Cardiac muscle cell (in vitro differentiated cells and primary cell): ENCODE measurements at places on chromosomes 2 and 18.

GRCh38 chr18:69490813-69491212 is 90.1 kb downstream of the DOK6 start:
- no peak for DNase-seq

DNA sequence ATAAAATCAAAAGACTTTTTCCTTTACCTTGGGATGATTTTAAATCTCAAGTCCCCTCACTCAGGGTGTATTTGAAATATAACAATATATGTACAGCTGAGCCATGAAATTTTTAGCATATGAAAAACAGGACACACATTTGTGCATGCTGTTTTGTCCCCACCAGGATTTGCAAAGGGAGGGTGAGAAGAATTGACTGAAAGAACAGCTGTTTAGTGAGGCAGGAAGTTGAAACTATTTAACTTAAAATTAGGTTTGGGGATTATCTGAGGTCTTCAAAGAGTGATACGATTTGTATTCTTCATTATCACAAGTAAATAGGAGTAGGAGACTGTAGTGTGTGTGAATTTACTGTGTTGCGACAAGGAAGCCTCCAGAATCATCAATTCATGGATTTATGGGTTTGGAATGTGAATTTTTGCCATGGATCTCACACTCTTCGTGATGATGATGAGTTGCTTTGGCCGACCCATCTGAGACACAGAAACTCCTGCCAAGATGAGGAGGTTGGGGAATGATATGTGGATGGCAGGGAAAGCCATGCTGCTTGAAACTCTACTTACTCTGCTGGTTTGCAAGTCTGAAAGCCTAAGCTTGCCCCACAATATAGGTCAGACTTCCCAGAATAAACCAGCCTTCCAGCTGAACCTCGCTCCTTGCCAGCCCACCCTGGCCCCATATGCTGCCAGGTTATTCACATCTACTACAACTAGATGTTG is 31.0 kb upstream of the SPATS2L start:
- DNase-seq = no peak

DNA sequence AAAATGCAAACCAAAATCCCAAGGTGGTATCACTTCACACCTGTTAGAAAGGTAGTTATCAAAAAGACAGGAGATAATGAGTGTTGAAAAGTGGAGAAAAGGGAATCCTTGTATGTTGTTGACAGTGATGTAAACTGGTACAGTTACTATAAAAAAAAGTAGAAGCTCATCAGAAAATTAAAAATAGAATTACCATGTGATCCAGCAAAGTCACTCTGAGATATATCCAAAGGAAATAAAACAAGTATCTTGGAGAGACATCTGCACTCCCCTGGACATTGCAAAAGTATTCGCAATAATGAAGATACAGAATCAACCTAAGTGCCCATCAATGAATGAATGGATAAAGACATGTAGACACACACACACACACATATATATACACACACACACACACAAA is 208.3 kb upstream of the PIEZO2 start:
- no peak for DNase-seq

GRCh38 chr2:54432251-54433015 is 23.7 kb upstream of the SPTBN1 start:
- no peak for DNase-seq

DNA sequence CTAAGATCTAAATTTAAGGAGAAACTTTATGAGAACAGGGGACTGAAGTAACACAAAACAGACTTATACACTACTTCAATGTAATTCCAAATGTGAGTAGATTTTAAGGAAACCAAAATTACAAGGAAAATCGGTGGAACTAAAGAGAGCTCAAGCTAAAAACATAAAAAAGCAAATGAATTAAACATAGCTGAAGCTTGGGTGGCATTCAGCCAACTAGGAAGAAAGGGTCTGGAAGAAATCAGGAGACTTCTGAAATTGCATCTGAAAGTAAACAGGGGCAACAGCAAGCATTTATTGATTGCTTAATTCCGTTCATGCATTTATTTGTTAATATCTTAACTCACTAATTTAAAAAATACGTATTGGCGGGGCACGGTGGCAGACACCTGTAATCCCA is 727.3 kb upstream of the PKDCC start:
- no peak for DNase-seq

DNA sequence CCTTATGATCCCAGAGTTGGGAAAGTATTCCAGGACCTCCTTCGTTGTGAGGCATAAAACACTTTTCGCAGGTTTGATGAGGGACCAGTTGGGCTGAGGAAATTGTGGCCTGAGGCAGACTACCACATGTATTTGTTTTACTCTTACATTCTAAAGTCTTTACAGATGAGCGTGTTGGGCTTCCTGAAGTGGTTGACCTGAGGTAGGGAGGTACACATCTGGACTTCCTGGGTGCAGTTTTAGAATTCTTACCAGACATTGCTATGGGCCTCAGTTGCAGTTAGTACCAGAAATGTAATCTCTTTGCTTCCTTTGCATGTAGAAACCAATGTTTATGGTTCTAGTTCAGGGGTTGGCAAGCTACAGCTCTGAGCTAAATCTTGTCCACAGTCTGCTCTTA is 48.7 kb downstream of the COA5 start:
- no peak for DNase-seq

- no peak for DNase-seq
Observed at GRCh38 chr2:120817136-120817955, 81.7 kb downstream of the GLI2 start.

DNA sequence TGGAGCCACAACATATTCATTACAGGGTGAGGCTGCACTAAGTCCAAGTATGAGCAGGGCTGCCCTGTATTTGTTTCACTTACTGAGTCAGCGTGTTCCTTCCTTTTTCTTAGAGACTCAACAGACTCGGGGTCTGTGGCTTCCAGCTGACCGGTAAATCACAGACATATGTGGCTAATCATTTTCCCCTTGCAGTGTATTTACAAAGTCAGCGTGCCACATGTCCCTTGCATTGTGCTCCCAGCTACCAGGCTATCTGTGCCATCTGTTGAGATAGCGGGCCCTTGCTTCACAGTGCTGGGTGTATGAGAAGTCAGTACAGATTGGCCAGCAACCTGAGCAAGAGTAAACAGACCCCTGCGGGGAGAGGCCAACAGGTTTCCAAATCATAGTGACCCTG is 254.3 kb downstream of the LRRTM1 start:
- no peak for DNase-seq

DNA sequence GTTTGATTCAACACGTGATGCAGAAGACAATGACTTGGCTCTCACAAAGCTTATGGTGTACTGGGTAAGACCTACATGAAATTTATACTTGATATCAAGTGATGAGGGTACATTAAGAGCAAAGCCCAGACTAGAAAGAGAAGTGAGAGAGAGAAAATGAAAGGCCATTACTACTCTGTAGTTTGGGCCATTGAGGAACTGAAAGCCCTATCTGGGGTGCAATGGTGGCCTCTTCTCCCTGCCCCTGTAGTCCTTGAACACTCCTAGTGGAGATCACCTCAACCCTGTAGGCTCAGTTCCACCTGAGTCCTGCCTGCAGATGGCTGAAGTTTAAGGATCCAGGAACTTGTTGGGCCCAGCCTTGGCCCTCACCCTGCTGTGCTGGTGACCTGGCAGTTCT is 569.8 kb upstream of the MEX3C start:
- no peak for DNase-seq

DNA sequence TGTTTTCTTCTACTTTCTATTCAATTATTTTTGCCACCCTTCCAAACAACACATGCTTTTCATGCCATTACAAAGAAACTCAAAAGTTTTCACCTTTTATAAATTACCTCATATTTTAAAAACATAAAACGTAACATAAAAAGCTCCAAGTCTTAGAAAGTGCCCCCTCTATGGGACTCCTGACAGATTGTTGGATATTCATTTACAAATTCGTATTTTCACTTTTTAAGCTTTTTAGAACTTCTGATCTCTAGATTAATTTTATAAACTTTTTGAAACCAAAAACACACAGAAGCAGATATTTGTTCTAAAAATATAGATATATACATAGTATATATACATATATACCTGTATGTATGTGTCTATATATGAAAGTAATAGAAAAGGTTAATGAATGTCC is 1.5 kb downstream of the COL5A2 start:
- peak; percentile 58 for DNase-seq

DNA sequence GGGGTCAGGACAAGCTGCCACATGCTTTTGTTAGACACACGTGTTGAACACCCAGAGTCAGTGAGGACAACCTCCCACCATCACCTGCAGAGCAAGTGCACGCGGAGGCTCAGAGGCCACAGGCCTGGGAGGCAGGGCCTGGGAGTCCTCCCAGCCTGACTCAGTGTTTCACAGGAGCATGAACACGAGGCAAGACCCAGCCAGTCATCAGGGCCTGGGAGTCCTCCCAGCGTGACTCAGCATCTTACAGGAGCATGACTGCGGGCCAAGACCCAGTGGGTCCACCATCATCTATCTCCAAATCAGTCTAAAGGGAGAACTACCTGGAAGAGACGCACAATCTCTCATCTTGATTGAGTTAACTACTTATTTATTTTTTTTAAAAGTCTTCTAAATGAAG is 112.6 kb upstream of the PXDN start:
- peak; percentile 8 for DNase-seq

- DNase-seq = no peak
Observed at GRCh38 chr18:58843688-58844035, 21.0 kb upstream of the ZNF532 start.

GRCh38 chr2:198098918-198099317 is 294.5 kb downstream of the PLCL1 start:
- no peak for DNase-seq

DNA sequence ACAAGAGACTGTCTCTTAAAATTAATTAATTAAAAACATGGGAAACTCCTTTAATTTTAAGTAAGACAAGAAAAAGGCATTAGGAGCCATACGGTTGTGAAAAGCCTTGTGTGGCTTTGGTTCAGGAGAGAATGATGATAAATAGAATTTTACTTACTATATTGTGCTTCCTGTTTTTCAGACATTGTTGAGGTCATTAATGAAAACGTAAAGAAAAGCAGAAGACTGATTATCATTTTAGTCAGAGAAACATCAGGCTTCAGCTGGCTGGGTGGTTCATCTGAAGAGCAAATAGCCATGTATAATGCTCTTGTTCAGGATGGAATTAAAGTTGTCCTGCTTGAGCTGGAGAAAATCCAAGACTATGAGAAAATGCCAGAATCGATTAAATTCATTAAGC is 10.7 kb upstream of the IL1RL2 start:
- no peak for DNase-seq

DNA sequence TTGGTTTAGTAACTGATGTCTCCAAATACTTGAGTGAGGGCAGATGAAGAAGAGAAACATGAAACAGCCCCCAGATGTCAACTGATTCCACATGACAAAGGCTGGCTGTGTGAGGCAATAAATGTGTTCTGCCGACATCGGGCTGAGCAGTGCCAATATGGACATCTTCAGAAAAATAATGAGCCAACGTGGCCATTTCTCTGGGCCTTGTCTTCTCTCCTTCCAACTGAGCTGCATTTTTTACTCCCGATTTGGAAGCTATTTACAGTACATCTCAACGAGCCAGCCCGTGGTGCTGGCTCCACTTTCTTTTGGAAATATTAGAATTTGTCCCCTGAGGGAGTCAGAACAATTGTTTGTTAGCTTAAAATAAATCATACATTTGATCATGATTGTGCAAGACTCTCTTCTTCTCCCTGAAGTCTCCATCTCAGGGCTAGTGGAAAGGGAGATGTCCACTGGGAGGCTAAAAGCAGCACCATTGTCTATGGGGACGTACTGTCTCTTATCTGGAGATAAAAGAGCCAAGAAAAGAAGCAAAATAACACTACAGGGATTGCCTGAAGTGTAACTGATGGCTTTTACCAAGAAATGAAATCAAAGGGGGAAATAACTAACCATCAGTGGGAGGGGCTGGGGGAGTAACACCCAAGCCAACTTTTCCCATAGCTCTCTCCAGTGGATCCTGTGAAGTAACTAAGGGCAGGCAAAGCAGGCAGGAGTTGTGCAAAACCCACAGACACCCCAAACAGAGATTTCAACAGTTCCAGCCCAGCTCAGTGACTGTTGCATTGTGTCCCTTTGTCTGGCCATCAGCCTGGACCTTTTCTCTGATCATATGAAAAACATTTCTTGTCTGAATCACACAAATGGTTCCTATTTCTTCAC is 114.8 kb downstream of the RDH14 start:
- DNase-seq = peak; percentile 76

DNA sequence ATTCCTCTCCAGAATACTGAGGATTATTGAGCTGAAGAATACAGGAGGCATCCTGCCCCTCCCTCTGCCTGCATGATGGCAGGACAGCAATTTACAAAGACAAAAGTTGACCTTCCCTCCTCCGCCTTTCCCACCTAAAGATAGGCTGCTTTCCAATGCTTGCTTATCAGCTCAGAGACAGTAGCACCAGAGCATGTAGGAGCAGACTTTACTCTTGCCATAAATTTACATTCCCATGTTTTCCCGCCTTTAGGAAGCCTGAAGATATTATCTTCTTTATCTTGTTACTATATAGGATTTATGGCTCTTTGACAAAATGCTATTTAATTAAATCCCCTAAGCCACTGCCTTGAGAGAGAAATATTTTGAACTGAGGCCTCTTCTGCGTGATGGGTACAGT is 135.6 kb upstream of the HNMT start:
- no peak for DNase-seq

- no peak for DNase-seq
Observed at GRCh38 chr2:161033059-161033660, 127.1 kb upstream of the TANK start.

- DNase-seq = no peak
Observed at GRCh38 chr2:204360218-204361007, 184.9 kb upstream of the PARD3B start.

- DNase-seq = no peak
Observed at GRCh38 chr2:74575320-74575719, 20.8 kb downstream of the DOK1 start.

DNA sequence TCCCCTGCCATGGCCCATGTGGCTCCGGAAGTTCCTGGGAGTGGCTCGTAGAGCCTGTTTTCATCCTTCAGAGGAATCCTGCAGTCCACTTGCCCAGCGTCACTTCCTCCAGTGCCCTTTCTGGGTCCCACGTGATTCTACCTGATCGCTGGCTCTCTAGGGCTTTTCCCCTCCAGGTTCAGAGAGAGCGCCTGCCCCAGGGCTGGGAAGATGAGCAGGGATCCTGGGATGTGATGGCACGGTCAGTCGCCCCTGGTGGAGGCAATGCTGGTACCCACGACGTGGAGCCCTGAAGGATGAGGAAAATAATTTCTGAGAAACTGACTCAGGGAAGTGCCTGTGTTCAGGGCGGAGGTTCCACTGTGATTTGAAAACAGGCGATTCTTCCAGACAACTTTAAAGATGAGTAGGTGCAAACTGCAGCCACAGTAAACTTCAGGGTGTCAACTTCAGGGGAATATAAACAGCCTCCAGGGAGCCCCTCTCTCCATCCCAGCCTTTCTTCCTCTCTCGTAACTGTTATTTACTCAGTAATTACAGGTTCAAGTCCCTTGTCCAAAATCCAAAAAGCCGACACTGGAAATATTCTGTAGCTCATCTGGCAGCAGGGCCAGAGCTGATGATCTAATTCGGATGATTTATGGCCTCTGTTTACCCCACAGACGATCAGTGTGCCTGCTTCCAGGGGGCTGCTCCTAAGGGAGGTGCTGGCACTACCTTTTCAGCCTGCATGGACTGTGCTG is 105.9 kb downstream of the AGAP1 start:
- DNase-seq = no peak
